ENCODE measurements at places on chromosomes 4 and X. TPM values are rescaled to one million over a fixed set of nuclear protein-coding genes. Genes with fewer than 3 reads are reported as not detected.

The MUC7 gene
- not detected for total RNA-seq

The LINC00632 gene
- total RNA-seq = 1.1 TPM

The RTL5 gene
- total RNA-seq = 0.09 TPM

The DOK7 gene
- total RNA-seq = not detected

The FAM193A gene
- 7.4 TPM for total RNA-seq

The DAPP1 gene
- total RNA-seq = not detected

The CDKL5 gene
- total RNA-seq = 2.3 TPM

The VEGFD gene
- 0.09 TPM for total RNA-seq
